ENCODE measurements at places on chromosomes 1 and 21. TPM values are rescaled to one million over a fixed set of nuclear protein-coding genes. Genes with fewer than 3 reads are reported as not detected.

- no peaks in the 10 kb centered on the region for H3K27me3 ChIP-seq
- no peaks in the 10 kb centered on the region for H3K36me3 ChIP-seq
- H3K4me3 ChIP-seq = no peak overlapping the region
- no peak overlapping the region for H3K27ac ChIP-seq
- no peaks in the 10 kb centered on the region for H3K4me1 ChIP-seq
Measured at GRCh38 chr1:160797271-160797709, 1.3 kb downstream of the LY9 start.

- no peak overlapping the region for H3K4me3 ChIP-seq
- DNase-seq = no peak
Measured at GRCh38 chr1:193402037-193402436, 215.6 kb upstream of the B3GALT2 start.

Gene CNIH3
- 1.3 TPM for total RNA-seq

DNA sequence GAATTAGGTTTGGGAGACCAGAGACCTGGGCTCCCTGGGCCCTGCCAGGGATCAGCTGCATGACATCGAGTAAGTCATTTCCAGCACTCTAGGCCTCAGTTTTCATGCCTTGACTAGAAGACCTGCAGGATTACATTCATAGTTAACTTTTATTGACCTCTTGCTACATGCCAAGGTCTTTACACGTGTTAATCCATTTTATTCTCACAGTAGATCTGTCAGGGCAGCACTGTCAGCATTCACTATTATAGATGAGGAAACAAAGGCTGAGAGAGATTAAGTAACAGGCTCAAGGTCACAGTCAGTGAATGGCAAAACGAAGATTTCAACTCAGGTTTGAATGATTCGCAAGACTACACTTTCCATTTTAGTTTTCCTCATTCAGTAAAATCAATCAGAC is 37.0 kb downstream of the PGM1 start:
- H3K36me3 ChIP-seq = peaks cover 51% of the 10 kb centered on the region
- no peak overlapping the region for H3K27ac ChIP-seq
- DNase-seq = no peak
- H3K27me3 ChIP-seq = no peaks in the 10 kb centered on the region
- no peak overlapping the region for H3K4me3 ChIP-seq

DNA sequence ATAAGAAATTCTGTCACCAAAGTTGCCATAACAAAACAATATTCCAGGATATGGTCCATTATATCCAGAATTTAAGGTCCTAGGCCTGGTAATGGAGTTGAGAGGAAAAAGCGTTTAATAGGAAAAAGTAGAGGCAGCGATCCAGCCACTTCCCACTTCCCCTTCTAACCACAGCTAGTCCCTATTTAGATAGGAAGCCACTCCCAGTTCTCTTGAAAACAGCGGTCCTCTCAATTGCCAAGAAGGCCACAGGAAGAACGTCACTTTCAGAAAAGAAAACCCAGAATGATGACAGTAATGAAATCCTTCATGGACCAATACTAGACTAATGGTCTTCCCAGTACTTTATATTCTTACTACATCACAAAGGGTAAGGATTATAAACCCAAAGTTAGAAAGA is 38.6 kb downstream of the ABL2 start:
- H3K4me1 ChIP-seq = peaks cover 4% of the 10 kb centered on the region
- H3K27me3 ChIP-seq = no peaks in the 10 kb centered on the region
- DNase-seq = no peak
- H3K27ac ChIP-seq = peak overlapping the region; percentile 23

DNA sequence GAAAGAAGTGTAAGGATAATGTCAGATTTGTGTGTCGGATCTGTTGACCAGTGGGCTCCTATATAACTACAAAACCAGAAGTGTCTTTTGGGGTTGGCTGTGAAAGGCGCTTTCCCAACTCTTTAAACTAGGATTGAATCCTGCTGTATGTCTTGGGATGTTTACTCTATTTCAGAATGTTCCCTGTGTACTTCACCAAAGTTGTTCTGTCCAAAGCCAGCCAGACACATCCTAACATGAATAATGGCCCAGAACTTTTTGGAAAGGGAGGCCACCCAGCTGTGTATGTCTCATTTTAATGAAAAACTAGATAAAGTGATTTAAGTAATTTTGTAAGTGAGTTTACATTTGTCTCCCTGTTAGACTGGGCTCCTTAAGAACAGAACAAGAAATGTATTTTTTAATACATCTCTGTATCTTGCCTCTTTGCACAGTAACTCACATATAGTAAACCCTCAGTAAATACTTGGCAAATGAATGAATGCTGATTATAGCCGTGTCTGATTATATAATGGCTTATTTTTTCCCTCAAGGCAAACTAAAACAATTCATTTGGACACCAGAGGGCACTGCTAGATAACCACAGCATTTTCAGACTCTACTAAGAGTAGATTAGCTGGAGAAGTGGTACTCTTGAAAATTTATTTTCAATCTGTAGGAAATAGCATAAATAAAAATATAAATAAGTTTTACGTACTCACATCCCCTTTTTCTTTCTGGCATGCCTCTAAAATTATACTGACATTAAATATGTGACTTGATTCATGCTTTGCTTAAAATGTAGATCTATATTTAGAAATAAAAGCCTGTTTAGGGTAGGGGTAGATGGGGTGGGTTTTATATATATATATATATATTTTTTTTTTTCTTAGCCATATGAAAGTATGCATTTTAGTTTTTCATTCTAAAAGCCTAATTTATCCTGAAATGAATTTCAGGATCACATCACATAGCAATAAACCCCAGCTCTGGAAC is 23.8 kb downstream of the TSEN15 start:
- no peak overlapping the region for H3K4me3 ChIP-seq
- no peaks in the 10 kb centered on the region for H3K27me3 ChIP-seq

Gene KCTD3
- total RNA-seq = 14.3 TPM

Gene HOOK1
- 6.1 TPM for total RNA-seq

Gene INAVA
- not detected for total RNA-seq

Data from right atrium auricular region (tissue), 2 donors.